ENCODE measurements at places on chromosomes 6 and 20.

DNA sequence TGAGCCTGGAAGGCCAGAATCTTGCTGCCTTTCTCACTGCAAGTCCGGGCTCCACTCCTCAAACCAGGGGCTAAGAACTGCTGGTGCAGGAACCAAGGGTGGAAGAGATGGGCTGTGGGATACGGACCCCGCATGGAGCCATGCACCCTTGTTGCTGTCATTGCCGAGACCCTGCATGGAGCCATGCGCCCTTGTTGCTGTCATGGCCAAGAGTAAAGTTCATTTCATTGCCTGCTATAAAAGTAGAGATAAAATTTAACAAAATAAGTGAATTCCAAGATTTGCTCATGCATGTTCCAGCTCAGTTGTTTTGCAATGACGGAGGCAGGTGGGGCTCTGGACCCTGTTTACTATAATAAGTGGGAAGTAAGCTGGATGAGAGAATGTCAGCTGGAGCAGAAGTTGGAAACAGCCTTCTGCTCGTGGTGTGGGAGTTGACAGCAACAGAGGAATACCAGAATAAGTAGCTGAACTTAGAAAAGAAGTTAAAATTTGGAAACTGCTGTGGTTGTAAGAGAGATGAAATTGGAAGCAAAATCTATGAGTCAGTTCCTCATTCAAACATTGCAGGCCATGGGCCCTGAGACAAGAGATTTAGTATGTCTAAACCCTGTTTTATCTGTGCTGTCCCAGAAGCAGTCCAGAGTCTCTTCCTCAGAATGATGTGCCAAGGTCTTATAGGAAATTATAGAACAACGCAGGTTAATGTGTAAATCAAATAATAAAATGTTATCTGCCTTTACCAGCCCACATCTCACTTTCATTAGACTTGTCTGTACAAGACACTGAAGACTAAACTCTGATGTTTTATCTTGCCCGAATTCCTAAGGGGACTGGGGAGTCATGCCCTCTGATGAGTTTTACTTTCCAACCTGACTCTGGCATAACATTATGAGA lies 15.8 kb upstream of the THBS2 start:
- DNase-seq, result no peak

DNA sequence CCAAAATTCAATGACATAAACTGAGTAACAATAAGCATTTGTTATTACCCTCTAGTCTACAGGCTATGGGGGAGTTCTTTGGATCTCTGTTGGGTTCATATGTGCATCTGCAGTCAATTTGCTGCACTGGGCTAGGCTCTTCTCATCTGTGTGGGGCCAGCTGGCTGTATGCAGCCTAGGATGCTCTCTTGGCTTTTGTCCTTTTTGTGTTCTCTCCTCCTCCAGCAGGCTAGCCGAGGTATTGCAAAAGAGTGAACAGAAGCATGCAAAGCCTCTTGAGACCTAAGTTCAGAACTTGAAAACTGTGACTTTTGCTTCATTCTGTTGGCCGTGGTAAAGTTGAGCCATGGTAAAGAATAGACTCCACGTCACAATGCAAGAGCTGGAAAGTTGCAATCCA lies 62.8 kb upstream of the FOXO3 start:
- DNase-seq, result no peak

DNA sequence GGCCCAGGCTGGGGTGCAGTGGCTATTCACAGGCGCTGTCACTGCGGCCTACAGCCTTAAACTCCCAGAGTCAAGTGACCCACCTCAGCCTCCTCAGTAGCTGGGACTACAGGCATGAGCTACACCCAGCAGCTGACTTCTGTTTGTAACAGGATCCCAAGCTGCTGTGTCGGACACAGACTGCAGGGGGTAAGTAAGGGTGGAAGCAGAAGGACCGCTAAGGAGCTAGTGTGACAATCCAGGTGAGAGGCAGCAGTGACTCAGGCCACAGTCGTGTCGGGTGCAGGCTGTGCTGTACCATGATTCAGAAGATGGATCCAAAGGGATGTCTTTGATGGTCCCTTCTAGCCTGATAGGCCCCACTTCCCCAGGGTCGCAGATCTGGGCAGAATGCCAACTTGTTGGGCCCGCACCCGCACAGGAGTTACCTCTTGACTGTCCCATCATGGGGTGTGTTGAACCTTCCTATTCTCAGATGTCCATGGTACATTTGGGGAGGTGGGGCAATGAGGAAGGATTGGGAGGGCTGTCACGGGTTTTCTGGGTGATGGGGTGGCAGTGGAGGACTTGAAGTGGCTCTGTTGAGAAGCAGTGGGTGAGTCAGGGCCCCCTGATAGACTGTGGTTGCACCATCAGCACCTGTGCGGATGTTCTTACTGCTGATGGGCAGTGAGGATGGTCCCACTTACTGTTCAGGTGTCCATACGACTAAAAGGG lies 25.3 kb downstream of the AAR2 start:
- no peak for DNase-seq

DNA sequence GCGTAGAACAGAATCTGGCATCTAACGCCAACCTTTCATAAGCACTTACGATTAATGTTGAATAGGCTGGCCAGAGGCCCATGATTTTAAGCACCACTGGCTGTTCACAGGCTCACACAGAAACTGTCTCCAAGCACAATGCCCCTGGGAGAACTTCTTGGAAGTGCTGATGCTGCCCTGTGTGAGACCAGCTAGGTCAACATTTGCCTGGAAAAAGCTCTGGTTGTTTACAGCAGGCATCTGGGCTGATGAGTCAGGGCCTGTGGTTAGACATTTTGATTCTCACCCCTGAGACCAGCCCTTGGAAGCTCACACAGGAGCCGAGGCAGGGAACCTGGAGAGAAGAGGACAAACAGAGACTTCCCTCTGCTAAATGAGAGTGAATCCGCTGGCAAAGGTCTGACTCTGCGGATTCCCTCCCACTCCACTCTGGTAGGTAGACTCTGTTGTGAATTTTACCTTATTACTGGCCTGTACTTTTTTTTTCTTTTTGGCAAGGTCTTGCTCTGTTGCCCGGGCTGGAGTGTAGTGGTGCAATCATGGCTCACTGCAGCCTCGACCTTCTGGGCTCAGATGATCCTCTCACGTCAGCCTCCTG lies 6.8 kb upstream of the SULF2 start:
- no peak for DNase-seq

DNA sequence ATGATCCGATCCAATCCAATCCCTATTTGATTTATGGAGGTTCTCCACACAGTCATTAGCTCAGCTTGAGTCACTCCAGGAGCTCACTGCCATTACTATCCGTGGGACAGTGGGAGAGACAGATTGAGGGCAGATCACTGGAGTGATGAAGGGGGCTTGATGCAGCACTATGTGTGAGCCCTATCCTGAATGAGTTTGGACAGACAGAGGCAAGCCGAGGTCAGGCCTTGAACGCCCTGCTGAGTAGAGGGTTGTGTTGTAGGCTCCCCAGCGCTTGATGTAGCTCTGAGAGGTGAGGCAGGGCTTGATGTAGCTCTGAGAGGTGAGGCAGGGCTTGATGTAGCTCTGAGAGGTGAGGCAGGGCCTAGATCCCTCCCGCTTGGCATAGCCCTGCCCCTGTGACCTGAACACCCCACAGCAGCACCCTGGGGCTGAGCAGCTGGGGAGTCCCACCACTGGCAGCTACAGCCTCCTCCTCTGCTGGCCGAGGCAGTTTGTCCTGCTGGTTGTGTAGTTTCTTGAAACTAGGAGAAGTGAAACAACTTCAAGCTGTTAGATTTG lies 58.7 kb downstream of the ZFAND3 start:
- DNase-seq, result no peak

- DNase-seq, result no peak
Measured at GRCh38 chr6:145498425-145498824, 236.9 kb downstream of the EPM2A start.

- DNase-seq, result no peak
Measured at GRCh38 chr20:16444057-16444777, 129.0 kb downstream of the KIF16B start.

GRCh38 chr6:1079525-1079924 lies 232.4 kb upstream of the FOXQ1 start:
- no peak for DNase-seq

- no peak for DNase-seq
Measured at GRCh38 chr20:60341062-60341461, 382.8 kb downstream of the CDH26 start.

- no peak for DNase-seq
Measured at GRCh38 chr6:37800703-37801604, 18.6 kb upstream of the ZFAND3 start.

DNA sequence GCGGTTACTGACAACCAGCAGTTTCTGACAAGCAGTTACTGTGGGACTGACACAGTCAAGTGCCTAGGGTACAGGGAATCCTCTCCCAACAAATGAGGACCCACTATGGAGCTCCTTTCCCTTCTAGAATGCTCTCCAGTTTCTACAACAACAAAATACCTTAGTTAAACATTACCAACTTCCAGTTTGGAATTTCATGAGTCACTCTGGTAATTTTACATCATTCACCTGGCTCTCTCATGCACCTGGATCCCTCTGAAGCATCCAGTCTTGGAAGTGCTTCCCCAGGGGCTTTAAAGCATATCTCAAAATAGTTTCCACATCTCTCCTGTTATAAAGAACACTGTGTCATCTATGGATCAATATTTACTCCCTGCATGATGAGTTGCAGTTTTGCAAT lies 286.7 kb upstream of the SPTLC3 start:
- DNase-seq, result no peak

DNA sequence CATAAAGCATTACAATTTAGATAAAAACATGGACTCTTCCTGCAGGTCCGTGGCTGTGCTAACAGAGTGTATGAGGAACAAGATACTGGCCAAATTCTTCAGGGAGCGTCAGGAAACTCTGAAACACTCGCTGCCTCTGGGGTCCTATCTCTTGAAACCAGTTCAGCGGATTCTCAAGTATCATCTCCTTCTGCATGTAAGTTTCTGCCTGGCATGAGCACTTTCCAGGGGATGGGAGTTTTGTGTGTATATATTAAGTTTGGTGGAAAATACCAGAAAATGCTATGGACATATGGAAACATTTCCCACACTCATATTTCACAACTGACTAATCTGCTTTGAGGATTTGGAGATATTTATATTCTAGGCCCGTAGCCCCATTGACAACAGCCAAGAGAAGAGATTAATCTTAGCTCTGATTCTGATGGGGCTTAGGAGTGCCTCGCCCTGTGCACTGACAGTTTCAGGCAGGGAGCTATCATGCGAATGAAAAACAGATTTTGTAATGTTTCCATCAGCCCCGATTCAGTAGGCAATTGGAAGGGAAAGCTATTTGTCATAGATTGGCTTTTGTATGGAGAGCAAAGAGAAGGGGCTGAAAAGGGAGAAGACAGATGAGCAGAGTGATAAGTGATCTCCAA lies 64.7 kb upstream of the MTHFD1L start:
- no peak for DNase-seq

DNA sequence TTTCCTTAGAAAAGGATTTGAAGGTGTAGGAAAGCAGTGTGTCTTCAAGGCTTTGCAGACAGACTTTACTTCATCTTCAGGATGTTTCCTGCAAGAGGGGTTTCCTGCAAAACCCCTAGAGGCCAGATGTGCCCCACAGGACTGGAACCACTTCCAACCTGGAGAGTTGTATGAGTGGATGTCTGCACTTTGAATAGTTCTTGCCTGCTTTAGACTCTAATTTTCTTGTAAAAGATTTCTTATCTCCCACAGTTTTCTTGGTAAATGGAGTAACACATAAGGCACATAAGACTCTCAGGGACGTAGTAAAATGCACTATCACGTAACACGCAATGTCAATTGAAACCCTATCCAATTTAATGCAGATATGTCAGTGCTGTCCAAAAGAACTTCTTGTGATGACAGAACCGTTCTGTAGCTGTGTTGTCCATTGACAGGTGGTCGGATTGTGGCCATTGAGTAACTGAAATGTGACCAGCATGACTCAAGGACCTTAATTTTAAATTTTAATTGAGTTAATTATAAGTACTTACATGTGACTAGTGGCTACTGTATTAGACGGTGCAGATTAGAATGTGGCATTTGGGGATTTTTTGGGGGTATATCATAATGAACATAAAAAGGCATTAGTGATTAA lies 118.7 kb downstream of the JARID2 start:
- no peak for DNase-seq

GRCh38 chr20:12989586-12990115 lies 19.1 kb upstream of the SPTLC3 start:
- no peak for DNase-seq

- no peak for DNase-seq
Measured at GRCh38 chr6:134080171-134080795, 27.9 kb upstream of the SLC2A12 start.

- DNase-seq, result no peak
Measured at GRCh38 chr20:9311132-9311531, 203.3 kb upstream of the LAMP5 start.

- no peak for DNase-seq
Measured at GRCh38 chr20:36017048-36017951, 48.9 kb downstream of the CNBD2 start.

DNA sequence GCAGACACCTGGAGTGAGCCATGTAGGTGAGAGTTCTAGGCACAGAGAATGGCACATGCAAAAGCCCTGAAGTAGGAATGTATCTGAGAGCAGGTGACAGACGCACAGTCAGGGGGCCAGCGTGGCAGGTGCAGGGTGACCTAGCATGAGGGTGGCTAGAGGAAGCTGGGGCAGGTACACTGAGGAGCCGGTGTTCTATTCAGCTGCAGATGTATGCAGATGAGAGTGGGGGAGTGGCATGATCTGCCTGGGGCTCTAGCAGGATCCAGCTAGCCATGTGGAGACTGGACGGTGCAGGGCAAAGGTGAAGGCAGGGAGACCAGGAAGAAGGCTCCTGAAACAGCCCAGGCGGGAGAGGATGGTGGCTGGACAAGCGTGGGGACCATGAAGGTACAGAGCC lies 10.7 kb downstream of the PEDS1 start:
- DNase-seq, result no peak

DNA sequence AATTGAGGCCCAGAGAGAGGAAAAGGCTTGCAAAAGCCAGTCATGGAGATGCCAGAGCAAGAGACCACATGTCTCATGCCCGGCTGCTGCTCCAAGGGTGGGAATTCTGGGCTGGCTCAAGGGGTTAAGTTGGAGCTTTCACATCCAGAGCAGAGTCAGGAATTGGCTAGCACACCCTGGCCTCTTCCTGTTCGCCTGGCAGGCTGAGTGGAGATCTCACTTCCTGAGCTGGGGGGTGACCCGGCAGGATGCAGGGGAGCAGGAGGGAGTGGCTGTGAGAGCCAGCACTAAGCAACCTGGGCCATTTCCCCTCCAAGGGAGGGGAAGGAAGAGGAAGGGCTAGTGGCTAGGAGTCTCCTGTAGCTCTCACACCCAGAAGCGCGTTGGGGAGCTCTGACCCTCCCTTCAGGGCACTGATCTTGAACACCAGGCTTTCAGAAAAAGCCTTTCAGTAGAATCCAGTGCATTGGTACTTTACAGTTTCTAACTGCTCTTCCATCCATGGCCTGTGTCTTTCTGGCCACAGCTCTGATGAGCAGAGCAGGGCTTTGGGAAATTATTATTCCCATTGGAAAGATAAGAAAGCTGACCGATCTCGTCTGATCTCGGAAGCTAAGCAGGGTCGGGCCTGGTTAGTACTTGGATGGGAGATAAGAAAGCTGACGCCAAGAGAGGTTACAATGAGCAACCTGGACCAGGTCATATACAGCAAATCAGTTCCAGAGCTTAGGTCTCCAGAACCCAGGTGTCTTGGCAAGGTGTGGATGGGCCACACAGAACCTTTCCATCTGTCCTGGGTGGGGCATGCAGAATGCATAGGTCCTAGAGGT lies 2.2 kb upstream of the CCM2L start:
- no peak for DNase-seq

Data from hematopoietic multipotent progenitor cell treated with erythropoietin and hydrocortisone succinate and interleukin-3 and kit ligand, for 15 days (in vitro differentiated cells).